Activated CD4-positive, alpha-beta memory T cell treated with anti-CD3 and anti-CD28 coated beads, Interleukin-2, amount 10 ng/mL, durations not matched to agents 7 days and 5 days (primary cell): ENCODE measurements at places on chromosomes 2 and 18. TPM values are rescaled to one million over a fixed set of nuclear protein-coding genes. Genes with fewer than 3 reads are reported as not detected.

- DNase-seq = no peak
- no peak overlapping the region for H3K27ac ChIP-seq
- H3K4me1 ChIP-seq = no peaks in the 10 kb centered on the region
- no peak overlapping the region for H3K4me3 ChIP-seq
- no peaks in the 10 kb centered on the region for H3K36me3 ChIP-seq
- H3K27me3 ChIP-seq = no peaks in the 10 kb centered on the region
Observed at GRCh38 chr2:62972601-62973000, 78.0 kb upstream of the OTX1 start.

Gene SCLY
- total RNA-seq = 22.6 TPM

- no peaks in the 10 kb centered on the region for H3K4me1 ChIP-seq
- H3K27me3 ChIP-seq = no peaks in the 10 kb centered on the region
- no peak overlapping the region for H3K4me3 ChIP-seq
- DNase-seq = no peak
- H3K27ac ChIP-seq = no peak overlapping the region
Observed at GRCh38 chr18:40470723-40471122, 1484.3 kb upstream of the PIK3C3 start.

- H3K27me3 ChIP-seq = no peaks in the 10 kb centered on the region
- no peak overlapping the region for H3K4me3 ChIP-seq
- H3K36me3 ChIP-seq = peaks cover 50% of the 10 kb centered on the region
Observed at GRCh38 chr2:157813467-157813866, 62.7 kb downstream of the ACVR1 start.

DNA sequence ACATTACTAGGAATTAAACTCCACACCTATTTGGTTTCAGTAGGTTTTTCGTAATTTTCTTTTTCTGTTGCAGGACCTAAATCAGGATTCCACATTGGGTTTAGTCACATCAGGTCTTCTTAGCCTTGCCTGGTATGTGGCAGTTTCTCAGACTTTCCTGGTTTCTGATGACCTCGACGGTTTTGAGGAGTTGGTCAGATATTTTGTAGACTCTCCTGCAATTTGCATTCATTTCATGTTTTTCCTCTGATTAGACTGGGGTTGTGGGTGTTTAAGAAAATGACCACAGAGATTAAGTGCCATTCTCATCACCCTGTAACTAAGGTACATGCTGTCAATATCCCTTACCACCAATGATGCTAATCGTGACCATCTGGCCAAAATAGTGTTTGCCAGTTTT lies 97.3 kb upstream of the ST6GAL2 start:
- no peak for DNase-seq
- H3K4me1 ChIP-seq = no peaks in the 10 kb centered on the region
- H3K27ac ChIP-seq = no peak overlapping the region
- H3K36me3 ChIP-seq = no peaks in the 10 kb centered on the region
- H3K4me3 ChIP-seq = no peak overlapping the region

DNA sequence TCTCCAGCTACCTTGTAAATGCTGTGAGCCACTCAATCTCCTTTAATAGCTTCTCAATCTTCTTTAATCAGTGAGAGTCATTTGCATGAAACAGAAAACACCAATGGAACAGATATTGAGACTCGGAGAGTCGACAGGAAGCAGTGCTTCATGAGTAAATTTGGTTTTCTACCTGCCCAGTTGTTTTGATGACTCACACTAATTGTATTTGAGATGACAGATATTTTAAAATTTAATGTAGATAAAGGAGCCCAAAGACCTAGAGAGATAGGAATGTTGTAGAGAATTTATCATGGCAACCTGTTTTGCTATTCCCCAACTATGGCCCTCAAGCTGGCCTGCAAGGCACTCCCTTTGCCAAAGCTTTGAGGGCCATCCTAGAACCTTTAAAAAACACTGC lies 119.1 kb downstream of the CDC42EP3 start:
- no peak overlapping the region for H3K4me3 ChIP-seq
- no peak overlapping the region for H3K27ac ChIP-seq
- DNase-seq = no peak
- no peaks in the 10 kb centered on the region for H3K27me3 ChIP-seq

Gene CRYGD
- not detected for total RNA-seq

- H3K4me1 ChIP-seq = no peaks in the 10 kb centered on the region
- no peaks in the 10 kb centered on the region for H3K36me3 ChIP-seq
- no peak for DNase-seq
- no peaks in the 10 kb centered on the region for H3K27me3 ChIP-seq
- no peak overlapping the region for H3K27ac ChIP-seq
Observed at GRCh38 chr2:159591221-159591620, 25.1 kb downstream of the BAZ2B start.
